ENCODE measurements at places on chromosomes 11 and 22. TPM values are rescaled to one million over a fixed set of nuclear protein-coding genes. Genes with fewer than 3 reads are reported as not detected.

The TXN2 gene
- total RNA-seq, result 15.5 TPM

The AP5B1 gene
- 5.4 TPM for total RNA-seq

The SEPTIN3 gene
- 172 TPM for total RNA-seq

The OR51E2 gene
- 0.25 TPM for total RNA-seq

The LAYN gene
- 4.2 TPM for total RNA-seq

The FOLR3 gene
- not detected for total RNA-seq

The PGR gene
- under 0.01 TPM for total RNA-seq

The GGTLC2 gene
- total RNA-seq, result not detected

The GNAZ gene
- total RNA-seq, result 124 TPM

The APOBEC3H gene
- not detected for total RNA-seq

The PIK3IP1 gene
- 17.5 TPM for total RNA-seq

The MS4A3 gene
- total RNA-seq, result 0.98 TPM

The WBP2NL gene
- 3.7 TPM for total RNA-seq

The OR2D2 gene
- total RNA-seq, result 0.25 TPM

The TRIM29 gene
- total RNA-seq, result 0.25 TPM

The MYO18B gene
- total RNA-seq, result under 0.01 TPM

The GGT5 gene
- 2.0 TPM for total RNA-seq

The YPEL4 gene
- 3.7 TPM for total RNA-seq

The BEST1 gene
- 0.49 TPM for total RNA-seq

The MAPK8IP1 gene
- total RNA-seq, result 75.0 TPM

The CSF2RB gene
- total RNA-seq, result 0.49 TPM

The KCTD21 gene
- 7.4 TPM for total RNA-seq

The KRTAP5-7 gene
- total RNA-seq, result not detected

The TSPAN32 gene
- 0.25 TPM for total RNA-seq

The ZFP91 gene
- 39.3 TPM for total RNA-seq

The MMP7 gene
- total RNA-seq, result 0.25 TPM

The KIRREL3 gene
- 19.7 TPM for total RNA-seq

The OLFML1 gene
- total RNA-seq, result 1.2 TPM

The C11orf97 gene
- total RNA-seq, result 0.49 TPM

The APOBEC3B gene
- not detected for total RNA-seq

The LGR4 gene
- 17.5 TPM for total RNA-seq

The SYCE3 gene
- not detected for total RNA-seq

The UPK3A gene
- total RNA-seq, result not detected

The HPS5 gene
- total RNA-seq, result 76.0 TPM

The PHOX2A gene
- total RNA-seq, result not detected

The CDC42EP1 gene
- 3.4 TPM for total RNA-seq

The SF1 gene
- total RNA-seq, result 93.2 TPM

The MPEG1 gene
- 1.7 TPM for total RNA-seq

The XKR3 gene
- total RNA-seq, result not detected

The FBXO3 gene
- 63.2 TPM for total RNA-seq

The CSNK2A3 gene
- total RNA-seq, result 2.5 TPM

The SYNGR1 gene
- 53.8 TPM for total RNA-seq

The CDON gene
- 32.9 TPM for total RNA-seq

Data from temporal lobe (tissue), 4 donors.